Fibroblast of lung (primary cell): ENCODE measurements at places on chromosomes 12 and 14. TPM values are rescaled to one million over a fixed set of nuclear protein-coding genes. Genes with fewer than 3 reads are reported as not detected.

Gene DBX2
- total RNA-seq: not detected in 2 replicates

Gene ARHGEF40
- 23.6 and 24.7 TPM in 2 replicates for total RNA-seq

Gene USP44
- 27.2 and 27.4 TPM in 2 replicates for total RNA-seq

Gene MMP17
- total RNA-seq: 10.8 and 13.5 TPM in 2 replicates

DNA sequence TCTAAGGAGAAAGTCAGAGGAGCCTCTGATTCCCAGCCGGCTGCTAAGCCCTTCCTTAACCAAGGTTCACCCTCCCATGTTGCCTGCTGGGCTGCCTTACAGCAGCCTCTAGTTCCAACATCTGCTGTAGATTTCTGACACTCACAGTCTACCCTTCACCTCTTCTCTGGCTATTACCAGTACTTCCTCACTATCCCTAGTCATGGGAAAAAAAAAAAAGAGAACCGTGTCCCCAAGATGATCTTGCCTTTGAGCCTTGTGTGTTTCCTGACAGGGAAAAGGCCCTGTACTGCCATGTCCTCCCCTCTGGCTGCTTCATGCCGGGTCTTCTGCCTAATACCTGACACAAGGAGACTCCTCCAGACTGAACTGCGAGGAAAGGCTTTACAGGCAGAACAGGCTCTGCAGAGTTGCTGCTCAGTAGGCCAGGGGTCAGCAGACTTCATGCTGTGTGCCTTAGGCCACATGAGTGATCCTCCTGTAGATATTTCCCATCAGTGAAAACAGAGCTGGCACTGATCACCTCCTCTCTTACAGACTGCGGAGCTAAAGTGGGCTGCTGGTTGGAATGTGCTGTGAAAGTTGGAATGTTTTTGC is 46.8 kb downstream of the PRKCH start:
- no peak overlapping the region for H3K4me3 ChIP-seq
- H3K27me3 ChIP-seq: no peaks in the 10 kb centered on the region
- no peaks in the 10 kb centered on the region for H3K4me1 ChIP-seq
- H3K27ac ChIP-seq: no peak overlapping the region
- no peak for DNase-seq

DNA sequence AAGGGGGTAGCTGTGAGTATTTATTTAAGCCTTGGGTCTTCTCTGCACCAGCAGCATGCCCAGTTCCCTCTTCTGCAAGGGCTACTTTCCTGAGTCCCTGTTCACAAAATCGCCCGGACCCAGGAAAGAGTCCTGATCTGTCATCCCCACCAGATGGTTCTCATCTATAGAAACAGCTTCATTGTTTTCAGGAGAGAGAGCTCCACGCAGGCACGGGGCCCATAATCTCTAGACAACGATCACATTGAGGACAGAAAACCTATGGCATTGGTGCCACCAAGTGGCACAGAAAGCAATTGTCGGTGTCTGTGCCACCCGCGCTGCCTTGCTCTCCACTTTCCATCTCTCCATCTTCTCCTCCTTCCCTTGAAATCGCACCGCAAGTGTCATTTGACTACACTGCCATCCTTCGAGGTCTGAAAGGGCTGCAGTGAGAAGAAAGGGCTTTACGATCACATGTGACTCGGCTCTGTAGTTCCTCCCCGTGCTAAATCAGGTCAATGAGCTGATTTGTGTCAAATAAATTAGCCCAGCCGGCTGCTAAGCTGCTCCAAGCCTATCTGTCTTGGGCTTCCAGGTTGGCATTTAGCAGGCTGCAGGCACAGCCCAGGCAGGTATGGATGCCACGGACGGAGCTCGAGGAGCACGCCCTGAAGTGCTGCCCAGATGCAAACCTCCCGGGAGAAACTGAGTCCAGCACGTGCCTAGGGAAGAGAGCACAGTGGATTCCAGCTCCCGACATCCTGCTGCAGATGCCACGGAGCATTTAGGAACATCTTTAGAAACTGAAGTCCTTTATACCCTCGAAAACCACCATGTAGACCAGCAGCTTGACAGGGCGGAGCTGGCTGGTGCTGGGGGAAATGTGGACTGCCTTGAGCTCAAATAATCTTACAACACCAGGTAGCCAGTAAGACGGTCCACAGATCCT is 28.8 kb downstream of the SPRING1 start:
- H3K27me3 ChIP-seq: peaks cover 7% of the 10 kb centered on the region
- DNase-seq: peak; percentile 36
- H3K4me1 ChIP-seq: no peaks in the 10 kb centered on the region
